ENCODE measurements at places on chromosomes 4 and X.

DNA sequence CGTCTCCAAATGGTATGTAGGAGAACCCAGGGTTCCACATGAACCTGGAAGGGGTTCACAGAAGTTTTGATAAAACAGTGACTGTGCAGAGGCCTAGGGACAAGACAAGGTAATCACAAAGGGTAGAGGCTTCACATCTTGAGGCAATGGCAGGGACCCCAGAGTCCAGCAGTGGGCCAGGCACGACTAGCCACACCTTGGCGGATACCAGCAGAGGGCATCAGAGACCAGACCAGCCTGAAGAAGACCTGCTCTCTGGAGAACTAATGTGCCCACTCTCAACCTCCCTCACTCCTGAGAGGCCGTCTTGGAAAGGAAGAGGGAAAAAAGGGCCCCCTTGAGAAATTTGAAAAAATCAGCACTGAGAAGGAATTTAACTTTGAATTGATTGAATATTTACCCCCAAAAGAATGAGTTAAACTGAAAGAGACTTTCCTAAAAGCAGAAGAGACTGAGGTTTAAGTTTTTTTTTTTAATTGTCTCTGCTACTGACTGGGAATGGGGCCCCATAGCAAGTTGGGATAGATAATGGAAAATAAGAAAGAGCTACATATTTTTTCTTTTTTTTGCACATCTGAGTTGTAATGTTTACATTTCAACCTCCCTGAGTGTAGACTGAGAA, 243.8 kb upstream of the JADE1 start:
- no peak for DNase-seq

- no peak for DNase-seq
Measured at GRCh38 chr4:124469981-124470380, 242.6 kb downstream of the ANKRD50 start.

DNA sequence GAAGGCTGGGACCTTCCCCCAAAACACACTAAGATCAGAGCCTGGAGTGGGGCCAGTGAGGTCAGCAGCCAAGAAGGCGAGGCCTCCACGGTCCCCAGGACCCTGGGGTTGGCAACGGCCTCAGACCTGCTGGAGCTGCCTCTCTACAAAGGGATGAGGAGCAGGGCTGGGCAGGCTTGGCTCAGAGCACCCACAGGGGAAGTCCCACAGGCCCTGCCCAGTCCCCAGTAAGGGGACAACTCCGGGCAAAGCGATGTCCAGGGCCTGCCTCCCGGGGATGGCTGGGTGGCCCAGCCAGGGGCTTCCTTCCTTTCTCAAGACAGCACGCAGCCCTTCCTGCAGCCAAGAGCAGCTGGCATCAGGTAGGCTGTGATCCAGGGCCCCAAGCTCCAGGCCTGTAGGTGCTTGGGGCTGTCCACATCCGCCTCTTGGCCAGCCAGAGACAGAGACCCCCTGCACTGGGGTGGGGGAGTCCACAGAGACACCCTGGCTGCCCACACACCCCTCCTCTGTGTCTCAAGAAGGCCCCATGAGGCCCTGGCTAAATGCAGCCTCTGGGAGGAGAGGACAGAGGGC, 5.7 kb downstream of the MXD4 start:
- no peak for DNase-seq

- no peak for DNase-seq
Measured at GRCh38 chrX:104084534-104085277, 8.7 kb upstream of the TMSB15C start.

DNA sequence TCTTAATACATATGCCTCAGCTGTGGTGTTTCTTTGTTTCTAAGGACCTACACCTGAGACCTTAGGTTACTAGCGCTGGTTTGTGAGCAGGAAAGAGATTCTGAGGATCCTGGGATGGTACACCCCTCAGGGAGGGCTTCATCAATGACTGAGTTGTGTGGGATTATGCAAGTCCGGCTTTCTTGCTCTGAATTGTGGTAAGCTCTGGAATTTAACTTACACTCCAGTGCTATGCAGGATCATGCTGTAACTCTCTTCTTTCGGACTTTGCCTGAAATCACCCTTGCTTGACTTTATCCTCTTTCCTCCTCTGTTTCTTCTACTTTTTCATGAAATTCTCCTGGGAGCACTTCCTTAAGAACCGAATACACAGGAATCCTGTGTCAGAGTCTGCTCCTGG, 431.5 kb upstream of the BOD1L1 start:
- DNase-seq = no peak

DNA sequence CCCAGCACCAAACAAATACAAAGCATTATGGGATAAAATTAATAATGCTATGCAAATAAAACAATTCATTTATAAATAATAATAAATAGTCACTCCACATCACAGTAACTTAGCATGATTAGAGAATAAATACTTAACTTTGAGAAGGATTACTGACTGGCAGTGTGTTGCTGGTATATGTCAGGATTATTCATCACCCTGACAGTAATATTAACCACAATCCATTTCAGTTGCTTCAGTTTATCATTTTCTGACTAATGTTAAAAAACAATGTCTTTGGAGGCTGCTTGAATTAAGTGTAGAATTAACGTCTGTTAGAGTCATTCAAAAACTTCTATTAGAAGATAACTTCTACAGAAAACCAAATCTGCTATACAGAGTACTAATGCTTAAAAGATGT, 124.1 kb upstream of the MAB21L2 start:
- no peak for DNase-seq

DNA sequence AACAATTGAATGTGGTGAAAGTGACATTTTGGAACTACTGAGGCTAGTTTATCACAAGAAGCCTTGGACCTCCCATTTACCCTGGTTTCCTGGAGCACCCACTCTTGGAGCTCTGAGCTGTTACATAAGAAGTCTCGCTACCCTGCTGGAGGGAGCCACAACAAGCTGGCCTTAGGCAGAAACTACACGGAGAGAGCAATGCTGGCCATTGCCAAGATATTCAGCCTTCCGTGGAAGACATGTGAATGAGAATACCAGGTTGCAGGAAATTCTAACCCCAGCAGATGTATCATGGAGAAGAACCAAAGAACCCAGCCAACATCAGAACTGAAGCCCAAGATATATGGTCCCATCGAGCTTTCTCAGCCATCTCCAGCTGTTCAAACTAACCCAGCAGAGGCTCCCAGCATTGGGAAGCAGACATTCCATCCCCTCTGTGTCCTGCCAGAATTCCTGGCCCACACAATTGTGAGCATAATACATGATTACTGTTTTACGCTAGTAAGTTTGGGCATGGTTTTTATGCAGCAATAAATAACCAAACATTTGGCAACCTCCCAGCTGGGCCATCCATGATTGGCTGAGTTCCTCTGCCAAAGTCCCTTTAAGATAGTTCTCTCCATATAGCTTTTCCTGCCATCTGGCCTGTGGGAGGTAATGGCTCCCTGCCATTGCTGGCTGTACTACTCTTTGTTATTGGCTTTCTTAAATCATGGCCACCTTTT, 17.9 kb upstream of the PDE5A start:
- no peak for DNase-seq

Measured in AG04450 (cell line).